ENCODE measurements at places on chromosomes 13 and 19. TPM values are rescaled to one million over a fixed set of nuclear protein-coding genes. Genes with fewer than 3 reads are reported as not detected.

DNA sequence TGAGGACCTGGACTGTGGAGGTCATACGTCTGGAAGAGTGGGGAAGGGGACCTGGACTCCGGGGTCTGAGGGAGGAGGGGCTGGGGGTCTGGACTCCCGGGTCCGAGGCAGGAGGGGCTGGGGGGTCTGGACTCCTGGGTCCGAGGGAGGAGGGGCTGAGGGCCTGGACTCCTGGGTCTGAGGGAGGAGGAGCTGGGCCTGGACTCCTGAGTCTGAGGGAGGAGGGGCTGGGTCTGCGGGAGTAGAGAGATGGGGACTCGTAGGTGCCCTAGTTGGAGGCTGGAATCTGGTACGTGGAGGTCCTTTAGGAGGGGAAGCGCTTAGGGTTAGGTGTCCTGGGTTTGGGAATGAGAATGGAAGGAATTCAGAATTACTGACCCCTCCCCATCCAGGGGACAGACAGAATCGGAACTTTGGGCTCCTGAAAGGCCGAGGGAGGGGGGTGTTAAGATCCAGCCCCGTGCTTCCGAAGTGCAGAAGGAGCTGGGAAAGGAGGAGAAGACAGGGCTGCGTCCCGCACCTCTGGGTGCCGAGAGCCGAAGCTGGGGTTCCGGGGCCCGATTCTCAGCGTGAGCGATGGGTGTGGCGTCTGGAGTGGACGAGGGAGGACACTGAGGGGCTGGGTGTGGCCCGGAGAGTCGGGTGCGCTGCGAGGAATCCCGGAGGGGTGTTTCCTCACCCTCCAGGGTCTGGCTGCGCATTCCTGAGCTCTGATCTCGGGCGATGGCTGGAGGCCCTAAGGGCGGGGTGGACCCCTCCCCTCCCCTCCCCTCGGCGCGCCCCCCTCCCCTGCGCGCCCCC is 608 bp downstream of the MYADM start:
- H3K27me3 ChIP-seq, result no peaks in the 10 kb centered on the region
- peaks cover 53% of the 10 kb centered on the region for H3K4me1 ChIP-seq
- H3K27ac ChIP-seq, result peak overlapping the region; percentile 89
- H3K36me3 ChIP-seq, result no peaks in the 10 kb centered on the region
- H3K4me3 ChIP-seq, result peak overlapping the region; percentile 66

DNA sequence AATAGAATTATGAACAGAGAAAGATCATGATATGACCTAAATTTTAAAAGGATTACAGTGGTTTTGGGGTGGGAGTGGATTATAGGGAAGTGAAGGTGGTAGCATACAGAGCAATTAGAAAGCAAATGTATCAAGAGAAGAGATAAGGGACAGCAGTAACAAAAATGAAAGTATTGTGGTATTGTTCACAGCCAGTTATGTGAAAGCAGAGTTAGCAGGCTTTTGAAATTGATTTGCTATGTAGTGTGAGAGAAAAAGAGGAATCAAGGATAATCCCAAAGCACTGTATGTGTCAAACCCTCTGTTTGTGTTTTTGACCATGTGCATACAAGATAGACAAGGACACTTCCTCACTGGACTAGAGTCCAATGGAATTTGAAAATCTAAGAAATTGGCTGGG is 1721.4 kb downstream of the PCDH9 start:
- H3K4me1 ChIP-seq, result no peaks in the 10 kb centered on the region
- H3K4me3 ChIP-seq, result no peak overlapping the region
- DNase-seq, result no peak

DNA sequence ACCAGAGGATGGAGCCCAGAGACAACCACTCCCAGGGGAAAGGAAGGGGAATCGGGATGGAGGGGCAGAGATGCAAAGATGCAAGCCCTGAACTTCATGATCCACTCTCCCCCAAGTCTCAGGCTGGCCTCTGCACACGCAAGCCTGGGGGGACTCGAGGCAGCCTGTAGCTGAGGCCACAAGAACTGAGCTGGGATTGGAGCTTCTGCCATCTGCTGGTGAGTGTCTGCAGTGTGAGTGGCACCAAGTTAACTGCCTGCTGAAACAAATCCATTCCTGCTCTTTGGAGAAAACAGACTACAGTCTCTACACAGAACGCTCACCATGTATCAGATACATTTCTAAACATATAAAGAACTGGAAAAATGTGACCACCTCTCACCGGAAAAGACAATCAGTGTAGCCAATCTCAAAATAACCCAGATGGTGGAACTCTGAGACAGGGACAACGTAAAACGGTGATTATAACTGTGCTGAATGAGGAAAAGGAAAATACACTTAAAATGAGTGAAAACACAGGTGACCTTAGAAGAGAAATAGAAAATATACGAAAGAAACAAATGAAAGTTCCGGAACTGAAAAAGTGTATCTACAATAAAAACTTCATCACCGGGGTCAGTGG is 62.1 kb downstream of the KLF2 start:
- H3K4me3 ChIP-seq, result no peak overlapping the region

DNA sequence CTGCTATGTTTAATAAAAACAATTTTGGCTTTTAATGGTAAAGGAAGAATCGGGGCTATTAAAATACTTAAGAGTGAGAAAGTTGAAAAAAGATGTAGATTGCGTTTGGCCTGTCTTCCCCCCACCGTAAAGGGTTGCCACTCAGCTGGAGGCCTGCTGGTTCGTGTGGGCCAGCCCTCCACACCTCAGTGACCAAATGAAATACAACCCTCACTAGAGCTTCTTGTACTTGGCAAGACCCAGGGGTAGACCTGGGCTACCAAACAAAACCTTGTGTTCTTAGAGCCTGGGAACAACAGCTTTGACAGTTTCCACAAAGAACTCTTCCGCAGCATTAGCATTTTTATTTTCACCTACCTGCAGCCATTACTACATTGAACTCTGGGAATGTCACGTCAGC is 152.8 kb upstream of the PABPC3 start:
- no peak overlapping the region for H3K4me3 ChIP-seq
- no peak for DNase-seq
- H3K27ac ChIP-seq, result no peak overlapping the region
- H3K27me3 ChIP-seq, result no peaks in the 10 kb centered on the region
- H3K4me1 ChIP-seq, result no peaks in the 10 kb centered on the region

GRCh38 chr13:48477191-48477855 is 55.6 kb downstream of the RCBTB2 start:
- H3K36me3 ChIP-seq, result no peaks in the 10 kb centered on the region
- H3K4me1 ChIP-seq, result no peaks in the 10 kb centered on the region
- H3K27me3 ChIP-seq, result no peaks in the 10 kb centered on the region

GRCh38 chr13:41137241-41137640 is 4.6 kb upstream of the KBTBD6 start:
- DNase-seq, result no peak
- H3K27me3 ChIP-seq, result no peaks in the 10 kb centered on the region
- H3K36me3 ChIP-seq, result no peaks in the 10 kb centered on the region
- H3K27ac ChIP-seq, result no peak overlapping the region
- no peak overlapping the region for H3K4me3 ChIP-seq

GRCh38 chr13:32381539-32381938 is 46.4 kb downstream of the N4BP2L1 start:
- no peaks in the 10 kb centered on the region for H3K4me1 ChIP-seq
- H3K4me3 ChIP-seq, result no peak overlapping the region
- no peak for DNase-seq
- no peaks in the 10 kb centered on the region for H3K27me3 ChIP-seq

DNA sequence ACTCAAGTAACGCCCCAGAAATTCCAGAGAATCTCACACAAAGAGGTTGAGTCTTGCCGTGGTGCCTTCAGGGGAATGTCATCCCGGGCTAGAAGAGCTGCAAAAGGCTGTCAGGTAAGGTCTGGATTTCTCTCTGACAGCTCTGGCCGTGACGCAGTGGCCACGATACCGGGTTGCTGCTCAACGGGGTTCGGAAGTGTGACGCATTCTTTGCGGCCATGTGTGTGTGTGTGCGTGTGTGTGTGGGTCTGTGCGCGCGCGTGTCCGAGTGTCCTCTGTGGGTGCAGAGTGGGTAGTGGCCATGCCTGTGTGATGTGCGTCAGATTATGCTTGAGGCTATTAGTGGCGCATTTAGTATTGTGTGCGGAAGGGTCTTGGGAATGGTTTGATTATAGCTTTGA is 306 bp downstream of the ZNF540 start:
- no peaks in the 10 kb centered on the region for H3K27me3 ChIP-seq
- H3K4me3 ChIP-seq, result peak overlapping the region; percentile 58
- DNase-seq, result peak; percentile 71

- peaks cover 6% of the 10 kb centered on the region for H3K4me1 ChIP-seq
- H3K4me3 ChIP-seq, result no peak overlapping the region
- H3K27me3 ChIP-seq, result no peaks in the 10 kb centered on the region
- DNase-seq, result no peak
- no peaks in the 10 kb centered on the region for H3K36me3 ChIP-seq
Measured at GRCh38 chr19:9076901-9077300, 10.0 kb upstream of the OR1M1 start.

DNA sequence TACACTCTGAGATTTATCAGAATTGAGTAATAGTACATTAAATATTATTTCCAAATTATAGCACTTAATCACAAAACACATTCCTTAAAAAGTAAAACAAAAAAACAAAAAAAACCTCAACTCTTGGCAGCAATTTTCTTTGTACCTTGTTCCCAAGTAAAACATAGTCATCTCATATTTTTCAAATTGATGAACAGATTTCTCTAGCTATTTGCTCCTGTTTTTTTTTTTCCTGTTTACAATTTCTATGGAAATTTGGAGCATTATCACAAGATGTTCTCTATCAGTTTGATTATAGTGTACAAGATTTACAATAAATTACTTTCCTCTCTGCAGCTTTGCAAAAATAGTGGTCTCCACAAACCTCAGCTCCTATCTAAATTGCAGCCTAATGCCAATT is 25.0 kb downstream of the RFC3 start:
- DNase-seq, result no peak
- H3K27ac ChIP-seq, result no peak overlapping the region
- H3K27me3 ChIP-seq, result no peaks in the 10 kb centered on the region
- H3K4me3 ChIP-seq, result no peak overlapping the region
- H3K36me3 ChIP-seq, result no peaks in the 10 kb centered on the region

- no peak overlapping the region for H3K27ac ChIP-seq
- H3K4me1 ChIP-seq, result no peaks in the 10 kb centered on the region
- no peaks in the 10 kb centered on the region for H3K36me3 ChIP-seq
- DNase-seq, result no peak
- no peaks in the 10 kb centered on the region for H3K27me3 ChIP-seq
- H3K4me3 ChIP-seq, result no peak overlapping the region
Measured at GRCh38 chr13:60032851-60033250, 130.9 kb downstream of the DIAPH3 start.

- no peak overlapping the region for H3K4me3 ChIP-seq
- no peaks in the 10 kb centered on the region for H3K27me3 ChIP-seq
- H3K36me3 ChIP-seq, result no peaks in the 10 kb centered on the region
- no peak for DNase-seq
- no peak overlapping the region for H3K27ac ChIP-seq
- H3K4me1 ChIP-seq, result peaks cover 18% of the 10 kb centered on the region
Measured at GRCh38 chr13:28655561-28655960, 3.4 kb upstream of the POMP start.

DNA sequence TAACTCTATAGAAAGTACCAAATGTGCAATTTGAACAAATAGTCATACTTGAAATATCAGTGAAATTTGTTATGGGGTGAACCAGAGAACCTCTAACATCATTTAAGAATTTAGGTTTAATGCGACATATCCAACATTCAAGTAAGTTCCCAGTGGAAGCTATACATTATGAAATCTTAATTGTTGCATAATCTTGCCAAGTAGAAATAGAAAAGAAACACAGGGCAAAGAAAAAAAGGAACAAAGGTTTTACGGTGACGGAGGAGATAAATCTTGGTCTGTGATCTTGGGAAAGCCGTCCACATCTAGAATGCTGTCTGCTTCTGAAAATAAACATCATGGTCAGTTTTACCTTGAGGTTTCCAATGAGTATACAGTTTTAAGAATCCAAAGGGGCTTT is 445.7 kb downstream of the RFC3 start:
- no peak overlapping the region for H3K27ac ChIP-seq
- no peaks in the 10 kb centered on the region for H3K27me3 ChIP-seq
- H3K36me3 ChIP-seq, result no peaks in the 10 kb centered on the region
- no peak for DNase-seq
- no peak overlapping the region for H3K4me3 ChIP-seq
- H3K4me1 ChIP-seq, result no peaks in the 10 kb centered on the region

GRCh38 chr19:41944336-41944735 is 14.8 kb downstream of the RABAC1 start:
- no peak overlapping the region for H3K4me3 ChIP-seq
- no peak overlapping the region for H3K27ac ChIP-seq
- H3K4me1 ChIP-seq, result peaks cover 14% of the 10 kb centered on the region
- no peaks in the 10 kb centered on the region for H3K27me3 ChIP-seq

DNA sequence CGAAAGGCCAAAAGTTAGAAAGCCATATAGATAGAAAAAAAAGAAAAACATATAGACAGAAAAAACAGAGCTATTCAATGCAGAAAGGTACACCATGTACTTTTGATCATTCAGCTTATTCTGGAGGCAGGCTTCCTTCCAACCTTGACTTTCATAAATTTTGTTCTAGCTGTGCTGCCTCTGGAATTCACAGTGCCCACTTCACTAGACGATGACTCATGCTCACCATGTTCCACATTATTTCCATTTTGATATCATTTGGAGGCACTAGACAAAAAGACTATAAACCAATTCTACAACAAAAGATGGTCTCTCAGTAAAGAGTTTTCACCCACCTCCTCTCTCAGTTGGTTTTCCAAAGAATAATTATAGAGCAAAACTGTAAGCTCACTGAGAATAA is 229.0 kb upstream of the IPO5 start:
- no peak for DNase-seq
- no peaks in the 10 kb centered on the region for H3K36me3 ChIP-seq
- no peak overlapping the region for H3K4me3 ChIP-seq
- H3K4me1 ChIP-seq, result peaks cover 3% of the 10 kb centered on the region
- no peak overlapping the region for H3K27ac ChIP-seq

GRCh38 chr13:81779876-81780275 is 1439.0 kb upstream of the SPRY2 start:
- H3K36me3 ChIP-seq, result no peaks in the 10 kb centered on the region
- H3K4me1 ChIP-seq, result no peaks in the 10 kb centered on the region
- no peak overlapping the region for H3K27ac ChIP-seq

GRCh38 chr19:511101-511851 is 4.0 kb downstream of the TPGS1 start:
- DNase-seq, result no peak
- no peaks in the 10 kb centered on the region for H3K36me3 ChIP-seq
- peak overlapping the region; percentile 64 for H3K27ac ChIP-seq
- H3K4me1 ChIP-seq, result peaks cover 24% of the 10 kb centered on the region

GRCh38 chr19:38287604-38288003 is 16.4 kb upstream of the C19orf33 start:
- H3K36me3 ChIP-seq, result no peaks in the 10 kb centered on the region
- peaks cover 31% of the 10 kb centered on the region for H3K4me1 ChIP-seq
- H3K27ac ChIP-seq, result no peak overlapping the region

- no peak for DNase-seq
- H3K36me3 ChIP-seq, result no peaks in the 10 kb centered on the region
Measured at GRCh38 chr19:39986643-39987042, 10.2 kb upstream of the ZNF546 start.

C1QTNF9 gene
- total RNA-seq, result 0.78 TPM

AP2A1 gene
- 45.9 TPM for total RNA-seq

ZNF816 gene
- 7.5 TPM for total RNA-seq

SACS gene
- total RNA-seq, result 8.6 TPM

CADM4 gene
- total RNA-seq, result 2.6 TPM

KCNN4 gene
- 2.9 TPM for total RNA-seq

TLE2 gene
- total RNA-seq, result 34.5 TPM

S1PR4 gene
- total RNA-seq, result 1.8 TPM

TRAPPC5 gene
- total RNA-seq, result 10.9 TPM

PDE4C gene
- total RNA-seq, result 0.26 TPM

ELSPBP1 gene
- total RNA-seq, result not detected

PCP2 gene
- total RNA-seq, result not detected

IL4I1 gene
- 0.52 TPM for total RNA-seq

KLK4 gene
- not detected for total RNA-seq

ZNF429 gene
- 55.7 TPM for total RNA-seq

C1QTNF9B gene
- total RNA-seq, result not detected

C13orf42 gene
- total RNA-seq, result not detected

Data from body of pancreas (tissue), 4 donors.